ENCODE measurements at places on chromosomes 5 and 9.

DNA sequence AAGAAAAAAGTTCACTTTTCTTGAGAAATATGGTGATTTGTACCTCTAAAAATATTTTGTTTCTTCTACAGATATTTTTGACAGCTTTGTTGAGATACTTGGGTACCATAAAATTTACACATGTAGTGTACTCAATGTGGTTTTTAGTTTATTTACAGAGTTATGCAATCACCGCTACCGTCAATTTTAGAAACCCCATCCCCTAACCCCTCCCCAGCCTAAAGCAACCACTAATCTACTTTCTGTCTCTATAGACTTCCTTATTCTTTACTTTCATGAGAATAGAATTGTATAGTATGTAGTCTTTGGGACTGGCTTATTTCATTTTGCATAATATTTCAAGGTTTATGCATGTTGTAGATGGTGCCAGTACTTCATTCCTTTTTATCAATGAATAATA lies 45.0 kb upstream of the TDRD7 start:
- no peak for DNase-seq

GRCh38 chr9:110538647-110539041 lies 40.9 kb downstream of the SVEP1 start:
- no peak for DNase-seq

- DNase-seq, result no peak
Measured at GRCh38 chr5:127353796-127354195, 63.2 kb downstream of the MEGF10 start.

DNA sequence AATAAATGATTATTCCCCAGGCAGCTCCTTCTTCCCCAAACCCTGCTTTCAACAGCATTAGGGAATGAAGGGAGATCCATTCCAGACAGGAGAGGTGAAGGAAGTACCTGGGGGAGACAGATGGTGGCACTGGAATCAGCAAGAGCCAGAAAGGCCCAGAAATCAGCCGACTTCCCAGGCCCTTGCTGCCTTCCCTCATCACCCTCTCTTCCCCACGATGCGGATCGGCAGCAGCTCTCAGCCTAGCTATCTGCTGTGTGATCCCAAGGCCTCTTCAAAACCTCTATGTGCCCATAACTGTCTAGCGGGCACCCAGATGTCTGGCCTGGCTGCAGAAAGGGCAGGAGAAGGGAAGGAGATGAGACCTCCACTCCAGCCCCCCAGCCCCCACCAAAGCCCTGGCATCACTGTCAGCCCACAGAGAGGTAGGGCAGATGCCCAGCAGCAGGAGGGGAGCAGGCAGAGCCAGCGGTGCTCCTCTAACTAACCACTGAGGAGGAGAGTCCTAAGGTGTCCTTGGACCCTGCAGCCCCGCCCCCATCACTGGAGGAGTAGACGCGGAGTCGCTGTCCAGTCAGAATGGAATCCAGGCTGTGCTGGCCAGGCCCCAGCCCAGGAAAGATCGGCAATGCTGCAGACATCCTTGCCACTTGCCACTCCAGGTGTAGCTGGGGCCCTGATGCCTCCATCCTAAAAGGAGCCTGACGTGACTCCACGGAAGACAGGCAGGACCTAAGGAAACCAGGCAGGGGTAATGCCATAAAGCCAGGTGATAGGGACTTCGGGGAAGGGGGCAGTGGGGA lies 12.7 kb downstream of the CNTFR start:
- no peak for DNase-seq

- DNase-seq, result no peak
Measured at GRCh38 chr5:160030631-160031377, 21.9 kb downstream of the TTC1 start.

DNA sequence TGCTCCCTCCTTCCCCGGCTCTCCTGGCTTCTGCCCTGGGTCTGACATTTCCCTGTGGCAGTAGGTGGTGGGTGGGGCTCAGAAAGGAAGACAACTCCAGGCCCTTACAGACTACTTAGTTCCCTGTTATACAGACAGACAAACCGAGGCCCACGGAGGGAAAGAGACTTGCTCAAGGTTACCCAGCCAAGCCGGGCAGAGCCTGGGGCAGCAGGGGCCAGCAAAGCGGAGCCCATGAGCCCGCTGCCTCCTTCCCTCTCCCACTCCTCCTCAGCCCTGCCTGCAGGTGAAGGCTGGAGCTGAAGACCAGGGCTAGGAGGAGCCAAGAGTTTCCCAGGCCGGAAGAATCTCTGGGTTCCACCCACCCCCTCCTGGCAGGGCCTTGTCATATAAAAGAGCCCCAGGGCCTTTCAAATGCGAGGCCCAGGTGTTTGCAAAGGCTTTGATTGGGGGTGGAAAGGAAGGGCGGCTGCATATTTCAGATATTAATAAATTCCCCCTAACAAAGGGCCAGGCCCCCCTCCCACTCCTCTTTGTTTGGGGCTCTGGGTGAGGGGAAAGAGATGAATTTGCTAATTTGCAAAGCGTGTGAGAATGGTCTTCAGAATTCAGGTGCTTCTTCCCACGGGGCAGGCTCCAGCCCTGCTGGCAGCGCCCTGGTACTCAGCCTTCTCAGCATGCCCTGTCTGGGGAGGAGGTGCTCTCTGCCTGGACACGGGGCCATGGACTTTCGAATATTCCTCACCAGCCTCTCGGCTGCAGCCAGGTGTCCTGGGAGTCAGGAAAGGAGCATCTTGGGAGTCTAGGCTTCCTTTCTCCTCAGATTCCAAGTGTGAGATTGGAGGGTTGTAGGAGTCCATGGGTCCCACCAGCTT lies 21.5 kb downstream of the SLC6A7 start:
- no peak for DNase-seq

DNA sequence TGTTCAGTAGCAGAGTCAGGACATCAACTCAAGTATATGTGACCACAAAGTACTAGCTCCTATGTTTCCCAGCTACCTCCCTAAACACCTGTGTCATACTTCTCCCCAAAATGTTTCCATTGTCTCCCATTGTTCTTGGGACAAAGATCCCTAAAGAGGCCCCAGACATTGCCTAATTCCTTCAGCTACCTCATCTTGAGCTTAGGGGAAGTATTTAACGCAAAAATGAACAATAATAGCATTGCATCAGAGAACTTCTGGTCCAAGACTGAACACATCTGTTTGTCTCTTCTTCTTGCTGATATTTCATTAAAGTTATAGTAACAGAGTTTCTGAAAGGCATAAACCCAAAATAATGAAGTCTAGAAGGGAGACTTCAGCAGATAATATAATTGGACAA lies 430.8 kb downstream of the MTRR start:
- no peak for DNase-seq

DNA sequence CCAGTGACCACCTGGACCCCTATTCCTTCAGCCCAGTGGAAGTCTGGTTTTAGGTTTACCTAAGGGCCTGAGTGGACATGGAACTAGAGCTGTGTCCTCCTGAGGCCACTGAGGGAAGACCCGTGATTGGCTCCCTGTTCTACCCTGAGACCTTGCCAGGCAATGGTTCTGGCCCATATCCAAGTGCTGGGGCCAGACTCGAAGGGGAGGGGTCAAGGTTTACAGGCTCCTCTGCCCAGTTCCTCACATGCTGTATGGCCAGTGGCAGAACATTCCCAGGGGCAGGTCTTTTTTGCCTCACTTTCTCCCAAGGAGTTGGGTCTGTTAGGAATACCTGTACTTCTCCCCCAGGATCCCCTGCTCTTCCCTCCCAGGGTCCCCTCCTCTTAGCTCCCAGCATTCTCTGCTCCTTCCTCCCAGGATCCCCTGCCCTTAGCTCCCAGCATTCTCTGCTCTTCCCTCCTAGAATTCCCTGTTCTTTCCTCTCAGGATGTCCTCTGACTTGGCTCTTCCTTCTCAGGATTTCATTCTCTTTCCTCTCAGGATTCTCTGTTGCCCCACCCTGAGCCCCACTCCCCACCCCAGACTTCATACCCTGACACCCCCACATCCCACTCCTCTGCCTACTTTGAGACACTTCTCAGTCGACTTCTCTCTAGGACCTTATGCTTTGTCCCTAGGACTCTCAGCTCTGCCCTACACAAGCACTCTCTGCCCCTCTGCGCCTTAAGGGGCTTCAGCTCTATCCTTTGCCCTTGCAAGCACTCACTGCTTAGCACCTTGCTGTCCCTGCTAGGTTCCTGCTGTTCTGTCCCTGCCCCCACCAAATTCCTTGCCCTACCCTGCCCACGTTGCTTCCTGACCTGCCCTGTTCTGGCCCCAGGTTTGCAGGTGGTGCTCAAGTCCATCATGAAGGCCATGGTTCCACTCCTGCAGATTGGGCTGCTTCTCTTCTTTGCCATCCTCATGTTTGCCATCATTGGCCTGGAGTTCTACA lies 36.5 kb downstream of the CACNA1B start:
- DNase-seq, result no peak

- DNase-seq, result no peak
Measured at GRCh38 chr9:91729558-91729842, 220.5 kb downstream of the ROR2 start.

GRCh38 chr5:146766013-146766412 lies 112.5 kb downstream of the PPP2R2B start:
- no peak for DNase-seq

GRCh38 chr9:8622222-8622802 lies 822.7 kb upstream of the DMAC1 start:
- no peak for DNase-seq

- DNase-seq, result no peak
Measured at GRCh38 chr5:168991311-168991710, 309.6 kb downstream of the SLIT3 start.

GRCh38 chr9:34374905-34375552 lies 1.7 kb downstream of the MYORG start:
- no peak for DNase-seq

DNA sequence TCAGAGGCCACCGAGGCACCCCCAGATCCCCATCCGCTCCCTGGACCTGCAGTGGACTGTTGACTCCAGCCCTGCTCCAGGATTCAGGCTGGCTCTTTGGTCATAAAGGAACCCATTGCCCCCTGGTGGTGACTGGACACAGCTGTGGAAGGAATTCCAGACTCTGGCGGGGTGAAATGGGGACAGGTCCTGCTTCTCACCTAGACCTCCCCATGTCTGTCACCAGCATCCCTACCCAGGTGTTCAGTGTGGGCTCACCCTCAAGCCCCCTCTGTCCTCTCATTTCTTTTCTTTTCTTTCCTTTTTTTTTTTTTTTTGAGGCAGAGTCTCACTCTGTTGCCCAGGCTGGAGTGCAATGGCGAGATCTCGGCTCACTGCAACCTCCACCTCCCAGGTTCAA lies 25.5 kb upstream of the STXBP1 start:
- DNase-seq, result peak; percentile 47

GRCh38 chr5:989961-990530 lies 18.6 kb upstream of the NKD2 start:
- DNase-seq, result no peak

- DNase-seq, result no peak
Measured at GRCh38 chr5:112581811-112582320, 155.8 kb upstream of the APC start.

- no peak for DNase-seq
Measured at GRCh38 chr9:71762900-71763653, 5.2 kb downstream of the CEMIP2 start.

GRCh38 chr9:23379842-23380241 lies 446.2 kb downstream of the ELAVL2 start:
- no peak for DNase-seq

DNA sequence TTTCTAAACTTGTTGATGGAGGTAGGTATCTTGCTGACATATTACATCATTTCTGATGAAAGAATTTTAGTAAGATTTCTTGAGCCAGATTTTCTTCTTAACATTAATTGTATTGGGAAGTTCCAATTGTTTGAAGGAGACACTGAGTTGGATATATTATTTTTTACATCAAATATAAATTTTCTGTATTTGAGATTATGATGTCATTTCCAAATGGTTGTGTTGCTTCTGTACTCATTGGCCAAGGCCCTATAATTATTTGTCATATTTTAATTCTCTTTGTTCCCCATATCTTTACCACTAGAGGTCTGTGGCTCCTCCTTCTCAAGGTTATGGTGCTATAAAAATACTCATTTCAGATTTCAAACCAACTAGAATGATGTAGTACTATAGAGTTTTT lies 53.4 kb downstream of the ITGA1 start:
- DNase-seq, result no peak

GRCh38 chr9:7777771-7778170 lies 21.8 kb downstream of the DMAC1 start:
- DNase-seq, result no peak

GRCh38 chr9:124661271-124661670 lies 109.8 kb downstream of the NR6A1 start:
- DNase-seq, result no peak

GRCh38 chr9:121483049-121483448 lies 16.6 kb downstream of the GGTA1 start:
- DNase-seq, result no peak

- DNase-seq, result no peak
Measured at GRCh38 chr9:109914280-109915027, 134.5 kb downstream of the PALM2AKAP2 start.

DNA sequence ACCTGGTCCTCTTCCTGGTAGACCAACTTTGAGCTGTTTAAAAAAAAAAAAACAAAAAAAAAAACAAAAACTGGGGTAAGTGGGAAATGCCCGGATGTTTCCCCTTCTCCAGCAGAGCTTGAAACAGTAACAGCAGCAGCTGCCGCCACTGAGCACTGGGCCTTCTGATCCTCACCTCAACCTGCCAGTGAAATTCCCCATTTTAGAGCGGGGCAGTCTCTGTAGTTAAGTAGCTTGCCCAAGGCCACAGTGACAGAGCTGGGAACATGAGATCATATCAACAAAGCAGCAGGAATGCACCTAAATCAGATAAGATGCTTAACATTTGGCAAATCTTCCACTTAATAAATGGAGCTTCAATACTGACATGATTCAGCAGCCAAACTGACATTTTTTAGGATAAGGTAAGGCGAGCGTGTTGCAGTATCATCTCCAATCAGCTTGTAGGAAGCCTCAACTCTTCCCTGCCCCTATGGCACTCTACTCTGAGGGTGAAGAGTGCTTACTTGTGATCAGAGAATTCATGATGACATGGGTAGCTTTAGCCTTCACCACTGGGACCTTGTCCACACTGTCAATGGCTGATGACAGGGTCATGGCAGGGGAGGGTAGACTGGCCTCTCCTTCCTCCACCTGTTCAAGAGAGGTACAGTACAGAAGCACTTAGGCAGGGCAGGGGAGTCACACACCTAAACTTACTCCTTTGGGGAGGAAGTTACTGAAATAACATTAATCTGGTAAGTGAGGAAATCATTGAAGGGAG lies 9.3 kb downstream of the KIAA1191 start:
- DNase-seq, result no peak

- DNase-seq, result no peak
Measured at GRCh38 chr5:181259974-181260719, 796 bp downstream of the TRIM52 start.

DNA sequence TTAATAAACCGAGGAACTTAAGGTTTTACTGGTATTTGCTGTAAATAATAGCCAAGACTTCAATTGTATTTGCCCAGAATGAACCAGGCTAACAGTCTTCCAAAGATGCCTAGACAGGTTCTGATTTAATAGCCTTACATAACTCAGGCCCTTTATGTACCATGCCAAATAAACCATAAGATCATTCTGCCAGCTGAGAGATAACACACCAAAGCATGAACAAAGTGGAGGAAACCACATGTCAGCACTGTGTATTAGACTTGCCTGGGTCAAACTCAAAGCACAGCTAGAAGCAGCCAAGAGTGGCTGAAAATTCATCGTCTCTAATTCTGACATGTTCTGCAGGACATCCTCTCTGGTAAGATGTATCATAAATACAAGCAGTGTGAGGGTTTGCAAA lies 319.3 kb upstream of the ZNF608 start:
- DNase-seq, result no peak

GRCh38 chr5:178511172-178511571 lies 79.0 kb downstream of the COL23A1 start:
- DNase-seq, result no peak
